Fibroblast of skin of back (primary cell): ENCODE measurements at places on chromosomes 12 and 14.

DNA sequence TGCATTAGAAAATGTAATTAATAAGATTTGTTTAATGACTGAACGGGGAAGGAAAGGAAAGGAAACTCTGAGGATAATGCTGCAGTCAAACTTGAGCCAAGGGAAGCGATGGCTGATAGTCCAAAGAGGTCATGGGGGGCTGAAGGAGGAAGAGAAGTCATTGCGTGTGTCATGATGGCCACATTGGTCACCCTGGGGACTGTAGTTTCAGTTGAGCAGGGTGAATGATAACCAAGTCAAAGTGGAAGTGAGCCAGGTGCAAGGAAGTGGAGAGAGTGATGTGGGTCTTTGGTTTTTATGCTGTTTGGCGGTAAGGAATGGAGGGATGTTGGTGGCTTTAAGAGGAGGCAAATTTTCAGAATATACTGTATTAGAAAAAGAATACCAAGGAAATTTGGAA, 21.6 kb downstream of the C12orf75 start:
- no peak for DNase-seq

DNA sequence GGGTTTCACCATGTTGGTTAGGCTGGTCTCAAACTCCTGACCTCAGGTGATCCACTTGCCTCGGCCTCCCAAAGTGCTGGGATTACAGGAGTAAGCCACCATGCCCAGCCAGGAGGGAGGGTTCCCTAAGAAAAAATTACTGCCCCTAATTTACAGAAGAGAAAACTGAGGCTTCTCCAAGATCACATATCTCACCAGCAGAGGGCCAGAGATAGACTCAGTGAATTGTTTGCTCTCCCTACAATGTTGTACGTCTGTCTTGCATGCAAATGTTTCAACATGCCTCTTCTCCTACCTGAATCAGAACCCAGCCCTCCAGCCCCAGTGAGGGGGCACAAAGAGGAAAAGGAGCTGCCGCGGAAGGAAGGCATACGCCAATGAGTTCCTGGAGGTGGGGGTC, 48.3 kb upstream of the TMEM263 start:
- DNase-seq, result no peak

DNA sequence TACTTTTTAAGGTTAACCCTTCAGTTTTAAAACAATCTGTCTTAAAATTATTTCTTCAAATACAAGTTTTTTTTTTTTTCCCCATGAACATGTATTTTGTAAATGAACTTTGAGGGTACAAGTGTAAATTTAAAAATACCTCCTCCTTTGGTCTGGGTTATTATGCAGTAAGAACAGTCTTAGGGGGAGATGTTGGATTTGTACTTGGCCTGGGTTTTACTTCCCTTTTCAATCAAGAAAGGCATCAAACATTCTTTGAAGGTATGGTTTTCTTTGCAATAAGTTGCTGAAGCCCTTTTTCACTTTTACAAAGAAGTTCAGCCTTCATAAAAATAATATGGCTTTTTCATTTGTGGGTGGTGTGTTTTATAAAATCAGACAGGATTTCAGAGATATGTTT, 20.5 kb downstream of the WBP11 start:
- no peak for DNase-seq

GRCh38 chr12:122880155-122880667, 15.7 kb downstream of the VPS37B start:
- DNase-seq, result peak; percentile 53

- DNase-seq, result no peak
Measured at GRCh38 chr12:28164644-28165275, 25.5 kb upstream of the CCDC91 start.
